ENCODE measurements at places on chromosomes 1 and 21.

DNA sequence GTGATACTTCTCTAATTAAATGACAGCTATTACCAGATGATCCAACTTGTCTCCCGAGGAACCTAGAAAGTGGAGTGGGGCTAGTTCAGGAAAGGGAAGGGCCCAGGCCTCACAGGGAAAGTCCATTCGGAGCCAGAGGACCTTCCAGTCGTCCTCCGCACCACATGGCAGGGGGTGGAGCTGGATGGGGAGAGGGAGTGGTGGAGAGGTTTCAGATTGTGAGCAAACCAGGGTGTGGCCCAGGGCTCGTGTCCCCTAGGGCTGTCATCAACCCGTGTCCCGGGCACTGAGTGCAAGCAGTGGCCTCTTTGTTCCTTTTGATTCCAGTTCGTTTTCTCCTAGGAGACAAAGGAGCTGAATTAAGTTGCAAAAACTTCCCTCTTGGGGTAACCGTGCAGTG, 114.9 kb downstream of the HUNK start:
- no peak for DNase-seq

- no peak for DNase-seq
Measured at GRCh38 chr1:160789702-160790611, 6.0 kb upstream of the LY9 start.

GRCh38 chr1:183842795-183843144, 37.9 kb downstream of the RGL1 start:
- no peak for DNase-seq

- no peak for DNase-seq
Measured at GRCh38 chr1:175933801-175934200, 190.4 kb upstream of the TNR start.

DNA sequence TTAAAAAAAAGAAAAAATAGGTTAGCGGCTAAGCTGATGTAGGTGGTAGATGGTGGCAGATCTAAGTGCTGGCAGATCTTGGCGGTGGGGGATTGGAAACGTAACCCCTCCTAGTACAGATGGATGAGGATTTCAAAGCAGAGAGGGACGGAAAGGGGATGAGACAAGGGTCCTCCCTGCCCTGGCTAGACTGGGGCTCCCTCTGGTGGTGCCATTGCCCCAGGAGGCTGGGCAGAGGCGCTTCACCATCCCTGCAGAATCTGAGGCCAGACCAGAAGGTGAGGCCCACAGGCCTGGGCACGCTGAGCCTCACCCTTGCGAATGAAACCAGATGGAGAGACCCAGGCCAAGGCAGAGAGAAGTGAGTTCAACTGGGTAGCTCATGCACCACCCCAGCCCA, 7.0 kb upstream of the PLEKHA6 start:
- DNase-seq = no peak

GRCh38 chr1:71908303-71908702, 374.0 kb downstream of the NEGR1 start:
- DNase-seq = no peak

DNA sequence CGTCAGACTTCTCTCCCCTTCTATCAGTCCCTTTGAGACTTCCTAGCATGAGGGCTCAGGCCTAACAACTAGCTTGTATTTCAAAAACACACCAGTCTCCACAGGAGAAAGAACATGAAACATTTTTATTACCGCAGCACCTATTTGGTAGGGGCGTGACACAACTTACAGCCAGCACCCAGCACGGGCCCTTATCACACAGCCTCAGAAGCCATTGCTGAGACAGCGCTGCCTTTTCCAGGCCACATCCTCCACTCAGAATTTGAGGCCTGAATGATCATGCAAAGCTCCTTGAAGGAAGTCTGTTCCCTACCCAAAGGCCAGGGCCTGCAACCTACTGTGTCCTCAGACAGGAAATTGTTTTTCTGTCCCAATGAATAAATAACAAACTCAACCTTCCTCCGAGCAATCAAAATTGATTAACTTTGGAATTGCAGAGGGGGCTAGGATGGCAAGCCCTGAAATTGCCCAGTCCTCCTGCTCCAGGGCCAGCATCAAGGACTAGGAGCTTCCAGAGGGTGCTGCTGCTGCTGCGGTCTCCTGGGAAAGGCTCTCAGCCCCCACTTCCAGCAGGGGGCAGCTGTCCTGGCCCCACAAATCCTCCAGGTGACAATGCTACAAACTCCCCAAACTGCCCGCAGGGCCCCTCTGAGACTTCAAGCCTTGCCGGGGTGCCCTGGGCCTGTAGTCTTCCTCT, 94.3 kb upstream of the GALNT2 start:
- DNase-seq = no peak

- no peak for DNase-seq
Measured at GRCh38 chr1:15325375-15326085, 78.5 kb downstream of the FHAD1 start.

DNA sequence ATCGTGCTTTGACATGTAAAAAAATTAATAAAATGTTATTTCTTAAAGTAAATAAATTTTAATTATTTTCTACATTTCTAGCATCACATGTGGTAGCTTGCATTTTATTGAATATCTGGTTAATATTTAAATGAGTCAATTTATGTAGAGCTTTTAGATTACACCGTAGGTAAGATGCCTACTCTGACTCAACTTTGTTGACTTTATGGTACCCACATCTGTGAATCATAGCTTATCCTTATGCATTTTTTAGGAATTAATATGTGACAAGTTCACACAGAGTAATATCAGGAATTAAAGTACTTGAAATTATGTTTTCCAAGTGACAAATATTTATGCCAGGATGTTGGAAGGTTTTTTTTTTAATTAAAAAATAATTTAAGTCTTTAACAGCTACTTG, 120.7 kb downstream of the LEPR start:
- no peak for DNase-seq

DNA sequence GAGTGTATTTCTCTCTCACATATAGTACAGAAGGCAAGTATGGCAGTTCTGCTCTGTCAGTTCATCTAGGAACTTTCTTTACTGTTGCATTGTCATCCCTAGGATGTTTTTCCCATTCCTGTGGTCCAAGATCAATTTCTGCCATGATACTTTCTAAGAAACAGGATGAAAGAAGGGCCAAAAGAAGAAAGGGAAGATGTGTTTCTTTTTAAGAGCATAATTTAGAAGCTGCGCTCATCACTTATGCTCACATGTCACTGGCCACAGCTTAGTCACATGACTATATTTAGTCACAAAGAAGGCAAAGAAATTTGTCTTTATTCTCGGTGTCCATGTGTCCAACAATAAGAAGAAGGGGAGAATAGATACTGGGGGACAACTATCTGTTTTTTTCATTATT, 7.0 kb upstream of the MAST2 start:
- no peak for DNase-seq

- no peak for DNase-seq
Measured at GRCh38 chr1:160429702-160430535, 29.6 kb downstream of the VANGL2 start.

- no peak for DNase-seq
Measured at GRCh38 chr1:33008051-33008914, 28.4 kb downstream of the AK2 start.

- DNase-seq = no peak
Measured at GRCh38 chr1:180231936-180232335, 1.9 kb downstream of the LHX4 start.

DNA sequence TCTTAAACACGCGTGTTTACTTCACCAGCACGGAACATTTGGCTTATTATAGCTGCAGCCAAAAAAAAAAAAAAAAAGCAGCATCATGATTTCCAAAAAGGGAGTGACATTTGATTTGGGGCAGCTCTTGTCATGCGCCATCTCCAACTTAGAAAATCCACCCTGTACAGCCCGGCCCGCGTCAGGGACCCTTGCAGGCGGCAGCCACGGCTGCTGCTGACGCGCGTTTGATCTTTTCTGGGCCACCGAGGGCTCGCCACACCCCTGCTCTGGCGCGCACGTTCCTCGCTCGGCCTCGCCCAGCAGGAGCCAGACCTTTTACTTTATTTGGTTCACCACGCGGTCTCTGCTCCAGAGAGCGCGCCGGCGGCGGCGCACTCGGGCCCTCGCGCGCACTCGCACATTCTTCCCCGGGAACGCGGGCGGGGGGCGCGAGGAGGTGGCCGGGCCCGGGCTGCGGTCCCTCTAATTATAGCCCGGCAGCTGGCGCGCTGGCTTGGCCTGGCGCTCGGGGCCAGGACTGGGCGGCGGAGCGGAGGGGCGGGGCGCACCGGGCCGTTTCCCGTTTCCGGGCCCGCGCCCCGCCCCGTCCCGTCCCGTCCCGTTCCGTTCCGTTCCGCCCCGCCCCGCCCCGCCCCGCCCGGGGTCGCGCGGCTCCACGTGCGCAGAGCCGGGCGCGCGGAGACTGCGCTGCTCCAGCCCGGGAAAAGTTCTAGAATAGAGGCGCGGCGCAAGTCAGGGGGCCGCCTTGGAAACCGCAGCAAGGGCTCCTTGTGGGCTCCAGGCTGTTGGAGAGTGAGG, 10.2 kb downstream of the IRF2BP2 start:
- DNase-seq = peak; percentile 96

DNA sequence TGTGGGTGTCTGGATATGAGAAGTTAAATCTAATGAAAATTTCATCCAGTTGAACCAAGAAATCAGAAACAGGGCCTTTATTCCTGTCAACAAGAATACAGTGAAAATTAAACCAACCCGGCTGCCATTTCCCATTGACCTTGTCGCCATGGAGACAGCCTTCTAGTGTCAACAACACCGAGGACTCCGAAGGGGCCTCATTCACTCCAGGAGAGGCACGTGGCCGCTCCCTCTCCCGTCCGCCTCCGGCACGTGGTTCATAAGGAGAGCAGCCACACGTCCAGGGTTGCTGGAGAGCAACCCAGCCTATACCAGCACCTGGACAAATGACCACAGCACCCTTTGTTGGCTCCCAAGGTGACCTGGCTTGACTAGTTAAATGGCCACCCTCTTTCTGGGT, 120.3 kb upstream of the VAMP3 start:
- no peak for DNase-seq

DNA sequence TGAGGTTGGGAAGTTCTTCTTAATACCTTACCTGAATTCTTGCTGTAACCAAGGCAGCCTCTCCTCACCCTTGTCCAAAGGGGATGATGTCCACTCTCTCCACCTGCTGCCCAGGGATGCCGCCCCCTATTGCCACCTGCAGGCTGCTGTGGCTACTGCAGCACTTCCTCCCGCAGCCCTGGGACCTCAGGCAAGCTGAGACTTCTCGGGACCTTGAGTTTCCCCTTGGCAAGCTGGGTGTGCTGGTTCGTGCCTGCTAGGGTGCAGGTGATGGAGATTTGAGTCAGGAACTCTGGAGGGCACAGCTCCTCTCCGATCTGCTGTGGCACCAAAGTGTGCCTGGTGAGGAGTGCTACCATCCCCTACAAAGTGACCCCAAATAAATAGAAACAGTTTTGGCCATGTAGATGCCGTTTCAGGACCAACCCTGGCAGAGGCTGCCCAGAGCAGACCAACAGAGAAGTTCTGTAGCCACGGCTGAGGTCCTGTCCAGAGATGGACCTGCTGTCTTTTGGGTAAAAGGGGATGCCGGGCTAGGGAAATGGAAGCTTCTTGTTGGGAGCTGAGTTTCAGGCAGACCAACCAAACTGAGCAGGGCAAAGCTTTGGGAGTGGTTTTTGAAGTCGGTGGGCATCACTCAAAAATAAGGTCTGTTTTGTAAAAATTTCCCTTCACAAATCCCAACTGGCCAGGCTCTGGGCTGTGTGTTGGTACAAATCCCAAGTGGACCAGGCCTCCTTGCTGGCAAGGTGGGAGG, 31.7 kb downstream of the RUNX3 start:
- no peak for DNase-seq

DNA sequence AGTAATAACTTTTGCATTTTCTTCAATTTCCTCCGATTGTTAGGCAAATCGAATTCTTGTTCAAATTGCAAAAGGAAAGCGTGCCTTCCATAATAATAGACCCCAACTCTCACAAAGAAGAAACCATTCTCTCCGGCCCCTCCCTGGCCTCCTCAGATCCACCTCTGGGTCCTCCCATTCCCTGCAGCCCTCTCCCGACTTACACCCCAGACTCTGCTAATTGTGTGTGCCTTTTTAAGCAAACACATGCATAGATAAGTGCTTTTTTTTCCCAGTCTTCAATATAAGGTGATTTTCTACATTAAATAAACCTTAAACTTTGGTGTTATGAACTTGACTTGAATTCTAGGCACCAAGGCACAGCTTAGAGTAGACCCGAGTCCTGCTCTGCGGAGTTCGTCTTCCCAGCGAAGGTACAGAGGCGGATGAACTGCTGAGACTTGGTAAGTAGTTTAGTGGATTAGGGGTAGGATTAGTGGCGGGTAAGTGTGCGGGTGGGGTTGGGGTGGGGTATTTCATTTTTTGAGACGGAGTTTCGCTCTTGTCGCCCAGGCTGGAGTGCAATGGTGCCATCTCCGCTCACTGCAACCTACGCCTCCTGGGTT, 1.5 kb downstream of the L1TD1 start:
- no peak for DNase-seq

DNA sequence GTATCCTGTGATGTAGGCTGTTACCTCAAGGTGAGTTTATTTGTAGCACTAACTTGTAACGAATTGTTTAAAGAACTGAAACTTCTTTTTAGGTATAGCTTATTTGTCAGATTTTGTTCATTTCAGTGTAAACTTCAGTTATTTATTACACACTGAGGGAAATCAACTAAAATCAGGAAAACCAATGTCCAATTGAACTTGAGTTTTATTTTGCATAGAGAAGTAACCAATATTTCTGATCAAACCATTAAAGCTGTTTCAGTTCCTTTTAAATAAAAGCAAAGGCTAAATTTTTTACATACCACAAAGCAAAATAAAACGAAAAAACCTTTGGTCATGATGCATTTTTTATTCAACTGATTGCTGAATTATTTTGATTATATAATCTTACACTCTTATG, 103.6 kb downstream of the CAMTA1 start:
- no peak for DNase-seq

DNA sequence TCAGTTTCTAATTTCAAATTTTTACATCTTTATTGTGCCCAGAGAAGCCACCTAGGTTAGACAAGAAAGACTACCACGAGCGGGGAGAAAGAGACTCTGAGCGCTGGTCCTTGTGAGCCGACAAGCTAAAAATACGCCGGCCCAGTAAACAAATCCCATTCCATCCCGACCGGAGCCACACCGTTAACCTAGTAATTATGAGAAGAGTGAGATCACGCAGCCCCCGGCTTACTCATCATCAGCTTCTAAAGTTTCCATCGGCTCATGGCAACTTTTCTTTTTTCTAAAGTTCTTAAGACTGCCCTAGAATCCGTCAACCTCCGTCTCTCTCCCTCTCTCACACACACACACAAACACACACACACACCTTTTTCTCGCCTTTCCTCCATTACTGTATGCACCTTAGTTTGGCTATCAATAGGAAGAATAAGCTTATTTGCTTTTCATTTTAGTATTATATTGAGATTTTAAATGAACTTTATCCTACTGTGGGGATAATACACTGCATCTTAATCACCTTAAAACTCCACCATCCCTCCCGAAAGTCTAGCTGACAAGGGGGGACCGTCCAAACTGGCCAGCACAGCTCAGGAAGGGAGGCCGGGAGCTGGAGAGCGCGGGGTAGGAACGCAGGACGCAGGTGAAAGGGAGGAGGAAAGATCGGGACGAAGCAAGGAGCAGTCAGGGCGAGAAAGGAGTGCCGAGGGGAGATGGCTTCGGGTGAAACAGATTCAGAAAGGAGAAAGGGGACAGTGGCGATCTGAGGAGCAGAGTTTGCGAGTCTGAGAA, 728 bp downstream of the OTUD7B start:
- DNase-seq = peak; percentile 79
